ENCODE measurements at places on chromosomes 11 and 22.

DNA sequence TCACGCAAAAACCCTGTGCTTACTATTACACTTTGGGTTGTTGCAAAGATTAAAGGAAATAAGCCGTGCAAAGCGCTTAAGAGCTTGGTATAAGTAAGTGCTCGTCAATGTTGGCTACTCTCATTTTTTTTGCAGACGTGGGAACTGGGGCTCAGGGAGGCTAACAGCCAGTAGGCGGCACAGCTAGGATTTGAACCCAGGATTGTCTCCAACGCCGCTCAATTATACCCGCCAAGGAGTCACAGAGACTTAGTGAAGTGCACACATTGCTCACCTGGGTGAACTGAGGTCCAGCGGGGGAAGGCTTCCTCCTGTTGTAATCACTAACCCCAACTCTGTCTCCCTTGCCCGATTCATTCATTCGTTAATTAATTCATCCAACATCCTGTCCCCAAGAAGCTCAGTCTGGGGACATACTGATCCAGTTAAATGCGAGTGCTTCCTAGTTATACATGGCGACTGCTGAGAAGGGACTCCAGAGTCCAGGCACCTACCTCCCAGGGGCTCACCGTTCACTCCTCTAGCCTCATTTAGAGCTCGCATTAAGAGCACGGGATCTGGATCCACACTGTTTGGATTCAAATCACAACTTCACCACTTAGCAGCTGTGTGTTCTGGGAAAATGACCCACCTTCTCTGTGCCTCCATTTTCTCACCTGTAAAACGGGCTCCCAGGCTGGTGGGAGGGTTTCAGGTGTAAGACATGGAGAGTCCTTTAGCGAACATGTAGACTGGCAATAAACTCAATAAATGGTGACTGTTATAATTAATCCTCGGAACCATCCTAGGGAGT is 838 bp upstream of the MTFP1 start:
- DNase-seq = peak; percentile 8

DNA sequence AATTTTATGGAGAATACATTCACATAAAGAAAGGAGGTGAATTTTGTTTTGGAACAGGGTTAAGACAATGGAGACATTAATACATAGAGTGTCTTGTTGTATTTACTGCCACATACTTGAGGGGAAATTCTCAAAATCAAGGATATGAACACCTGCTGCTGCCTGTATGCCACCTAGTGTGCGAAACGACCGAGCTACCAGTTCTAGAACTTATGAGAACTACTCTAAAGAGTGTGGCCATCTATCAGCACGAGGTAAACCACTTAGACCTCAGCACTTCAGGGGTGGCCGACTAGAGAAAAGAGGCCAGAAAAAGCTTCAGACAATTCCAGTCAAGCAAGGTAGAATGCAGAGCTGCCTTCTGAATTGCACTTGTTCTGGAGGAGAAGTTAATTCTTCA is 1.5 kb upstream of the AGBL2 start:
- DNase-seq = no peak

- DNase-seq = no peak
Observed at GRCh38 chr22:23800297-23801237, 13.8 kb downstream of the SMARCB1 start.

DNA sequence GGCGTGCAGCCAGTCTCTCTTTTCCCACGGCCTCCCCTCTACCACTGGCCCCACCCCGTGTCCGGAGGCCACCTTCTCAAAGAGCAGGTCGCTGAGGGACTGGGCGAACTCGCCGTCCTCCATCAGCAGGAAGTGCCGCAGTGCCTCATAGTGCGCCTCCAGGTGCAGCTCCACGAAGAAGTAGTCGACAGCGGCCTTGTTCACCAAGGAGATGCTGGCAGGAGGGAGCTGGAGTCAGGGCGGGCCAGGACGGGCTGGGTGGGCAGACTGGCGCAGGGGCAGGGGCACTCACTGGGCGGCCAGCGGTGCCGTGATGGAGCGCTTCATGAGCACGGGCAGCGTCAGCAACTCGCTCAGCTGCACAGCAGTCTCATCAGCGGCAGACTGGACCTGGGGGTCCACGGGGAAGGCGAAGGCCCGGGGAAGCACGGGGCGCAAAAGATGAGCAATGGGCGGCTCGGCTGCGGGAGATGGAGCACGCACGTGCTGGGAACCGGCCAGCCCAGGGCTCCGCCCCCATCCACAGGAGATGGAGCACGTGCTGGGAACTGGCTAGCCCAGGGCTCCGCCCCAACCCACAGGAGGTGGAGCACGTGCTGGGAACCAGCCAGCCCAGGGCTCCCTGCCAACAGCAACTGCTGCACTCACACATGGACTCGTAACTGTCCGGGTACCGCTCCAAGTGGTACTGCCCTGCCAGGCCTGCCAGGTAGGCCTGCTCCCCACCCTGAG is 18.4 kb downstream of the SELENOO start:
- DNase-seq = peak; percentile 29

DNA sequence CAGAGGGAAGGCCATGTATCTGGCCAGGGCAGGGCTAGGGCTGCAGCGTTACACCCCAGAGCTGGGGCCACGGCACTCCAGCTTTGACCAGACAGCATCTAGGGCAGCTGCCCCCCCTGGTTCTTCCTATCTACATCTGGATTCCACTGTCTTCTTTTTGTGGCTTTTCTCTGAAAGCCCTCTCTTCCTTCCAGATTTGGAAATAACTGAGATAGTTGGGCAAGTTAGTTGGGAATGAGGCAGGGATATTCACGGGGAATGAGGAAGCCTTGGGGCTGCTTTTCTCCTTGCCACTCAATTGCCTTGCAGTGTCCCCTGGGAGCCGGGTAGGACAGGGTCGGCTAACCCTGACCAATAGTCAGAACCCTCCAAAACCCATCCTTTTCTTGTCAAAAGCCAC is 26.8 kb downstream of the CLMP start:
- no peak for DNase-seq

- DNase-seq = no peak
Observed at GRCh38 chr11:17630936-17631335, 83.9 kb downstream of the OTOG start.

DNA sequence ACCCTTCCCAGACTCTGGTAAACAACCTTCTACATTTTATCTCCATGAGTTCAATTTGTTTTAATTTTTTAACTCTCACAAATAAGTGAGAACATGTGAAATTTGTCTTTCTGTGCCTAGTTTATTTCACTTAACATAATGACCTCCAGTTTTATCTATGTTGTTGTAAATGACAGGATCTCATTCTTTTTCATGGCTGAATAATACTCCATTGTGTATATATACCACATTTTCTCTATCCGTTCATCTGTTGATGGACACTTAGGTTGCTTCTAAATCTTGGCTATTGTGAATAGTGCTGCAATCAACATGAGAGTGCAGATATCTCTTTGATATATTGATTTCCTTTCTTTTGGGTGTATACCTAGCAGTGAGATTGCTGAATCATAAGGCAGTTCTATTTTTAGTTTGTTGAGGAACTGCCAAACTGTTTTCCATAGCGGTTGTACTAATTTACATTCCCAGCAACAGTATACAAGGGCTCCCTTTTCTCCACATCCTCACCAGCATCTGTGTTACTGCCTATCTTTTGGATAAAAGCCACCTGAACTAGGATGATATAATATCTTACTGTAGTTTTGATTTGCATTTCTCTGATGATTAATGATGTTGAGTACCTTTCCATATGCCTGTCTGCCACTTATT is 93.9 kb downstream of the ATG16L2 start:
- no peak for DNase-seq

DNA sequence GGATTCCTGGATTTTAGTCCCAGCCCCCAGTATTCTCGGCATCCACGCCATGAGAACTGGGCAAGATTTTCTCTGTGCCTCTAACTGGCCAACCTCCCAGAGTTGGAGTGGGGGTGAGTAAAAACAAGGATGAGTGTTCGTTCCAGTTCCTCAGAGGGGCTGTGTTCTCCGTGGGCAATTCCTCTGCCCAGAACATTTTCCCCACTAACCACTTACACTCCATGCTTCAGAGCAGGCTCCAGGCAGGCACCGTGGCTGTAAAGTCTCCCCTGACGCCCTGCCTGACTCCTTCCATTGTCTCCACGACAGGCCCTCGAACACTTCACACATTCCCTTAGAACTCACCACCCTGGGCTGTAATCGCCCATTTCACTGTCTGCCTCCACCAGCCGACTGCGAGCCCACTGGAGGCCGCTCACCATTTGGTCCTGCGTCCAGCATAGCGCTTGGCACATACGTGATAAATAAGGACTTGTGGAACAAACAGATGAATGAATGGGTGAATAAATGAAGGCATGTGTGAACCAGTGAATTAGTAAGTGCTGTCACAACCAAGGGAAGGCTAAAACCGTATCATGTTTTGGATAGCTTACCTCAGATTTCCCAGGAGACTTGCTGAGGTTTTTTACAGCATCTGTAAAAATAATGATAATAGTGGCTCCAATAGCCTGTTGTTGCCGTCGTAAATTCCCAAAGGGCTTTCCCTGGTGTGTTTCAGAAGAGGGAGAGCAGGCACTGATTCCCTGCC is 6.1 kb downstream of the APLNR start:
- no peak for DNase-seq

GRCh38 chr11:67416416-67417335 is 1.2 kb downstream of the CARNS1 start:
- no peak for DNase-seq

- DNase-seq = no peak
Observed at GRCh38 chr11:67544616-67545242, 21.5 kb upstream of the CABP2 start.

GRCh38 chr11:34921156-34921555 is 4.7 kb downstream of the PDHX start:
- DNase-seq = no peak

GRCh38 chr11:102305352-102306047 is 11.8 kb upstream of the BIRC3 start:
- DNase-seq = no peak

GRCh38 chr11:132106096-132106982 is 735.9 kb downstream of the NTM start:
- DNase-seq = no peak

DNA sequence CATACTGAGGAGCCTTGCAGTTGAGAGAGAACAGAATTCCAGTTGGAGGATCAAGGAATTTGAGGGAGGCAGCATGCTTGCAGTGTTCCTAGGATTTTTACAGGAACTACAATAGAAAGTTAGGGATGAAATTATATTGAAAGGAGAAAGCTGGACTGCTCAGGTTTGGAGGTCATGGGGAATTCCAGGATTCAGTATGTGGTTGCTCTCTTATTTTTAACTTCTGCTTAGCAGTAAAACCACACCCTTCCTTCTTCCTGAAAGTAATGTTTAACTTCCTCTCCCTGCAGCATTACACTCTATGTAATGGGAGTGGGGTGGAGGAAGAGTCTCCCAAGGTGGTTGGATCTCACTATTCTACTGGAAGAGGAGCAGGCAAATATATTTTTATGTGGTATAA is 31.3 kb downstream of the CTNND1 start:
- no peak for DNase-seq

GRCh38 chr11:81070948-81071347 is 1630.1 kb upstream of the TENM4 start:
- no peak for DNase-seq

- peak; percentile 100 for DNase-seq
Observed at GRCh38 chr11:119121008-119121810, at the start of gene HINFP. TSS of gene HINFP (plus strand) at chr11:119121580. CDS start at chr11:119126945, 5,365 bp downstream.

DNA sequence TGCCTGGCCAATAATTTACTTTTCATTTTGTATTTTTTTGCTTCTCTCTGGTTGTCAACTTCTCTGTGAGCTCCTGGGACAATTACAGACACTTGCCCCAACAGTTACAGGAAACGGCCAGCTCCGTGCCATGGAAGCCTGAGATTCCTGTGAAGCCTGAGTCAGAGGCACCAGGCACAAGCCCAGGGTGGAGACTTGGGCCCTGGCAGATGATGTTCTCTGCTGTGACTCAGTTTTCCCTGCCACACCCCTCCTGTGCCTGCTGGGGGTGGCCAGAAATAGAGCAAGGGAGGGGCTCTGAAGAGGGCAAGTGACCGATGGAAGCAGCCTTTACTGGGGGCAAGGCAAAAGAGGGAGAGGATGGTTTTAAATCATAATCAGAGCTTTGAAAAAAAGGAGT is 4.9 kb downstream of the ATP5MGL start:
- no peak for DNase-seq

Data from HAP-1 (cell line).